Activated naive CD4-positive, alpha-beta T cell treated with anti-CD3 and anti-CD28 coated beads, Interleukin-2, amount 50 U/mL, for 16 hours (primary cell): ENCODE measurements at places on chromosomes 3 and 15.

- DNase-seq: no peak
Observed at GRCh38 chr15:26632500-26632899, 140.4 kb downstream of the GABRB3 start.

DNA sequence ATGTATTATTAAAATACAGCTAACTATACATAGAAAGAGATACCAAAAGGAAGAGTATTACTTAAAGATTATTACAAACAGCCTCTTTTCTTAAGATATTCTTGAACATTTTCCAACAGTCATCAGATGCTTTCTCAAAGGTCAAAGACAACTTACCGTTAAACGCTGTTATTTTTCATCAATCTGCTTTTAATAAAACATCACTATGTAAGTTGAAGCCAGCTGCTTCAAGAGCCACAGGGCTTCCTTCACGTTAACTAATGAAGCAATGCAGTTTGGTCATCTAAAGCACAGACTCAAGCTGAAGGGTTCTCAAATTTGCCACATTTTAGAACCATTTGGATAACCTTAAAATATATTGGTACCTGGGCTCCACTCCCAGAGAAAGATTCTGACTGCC lies 578.8 kb downstream of the ROBO2 start:
- no peak for DNase-seq

- DNase-seq: no peak
Observed at GRCh38 chr15:25339431-25339830, 99.4 kb downstream of the UBE3A start.

DNA sequence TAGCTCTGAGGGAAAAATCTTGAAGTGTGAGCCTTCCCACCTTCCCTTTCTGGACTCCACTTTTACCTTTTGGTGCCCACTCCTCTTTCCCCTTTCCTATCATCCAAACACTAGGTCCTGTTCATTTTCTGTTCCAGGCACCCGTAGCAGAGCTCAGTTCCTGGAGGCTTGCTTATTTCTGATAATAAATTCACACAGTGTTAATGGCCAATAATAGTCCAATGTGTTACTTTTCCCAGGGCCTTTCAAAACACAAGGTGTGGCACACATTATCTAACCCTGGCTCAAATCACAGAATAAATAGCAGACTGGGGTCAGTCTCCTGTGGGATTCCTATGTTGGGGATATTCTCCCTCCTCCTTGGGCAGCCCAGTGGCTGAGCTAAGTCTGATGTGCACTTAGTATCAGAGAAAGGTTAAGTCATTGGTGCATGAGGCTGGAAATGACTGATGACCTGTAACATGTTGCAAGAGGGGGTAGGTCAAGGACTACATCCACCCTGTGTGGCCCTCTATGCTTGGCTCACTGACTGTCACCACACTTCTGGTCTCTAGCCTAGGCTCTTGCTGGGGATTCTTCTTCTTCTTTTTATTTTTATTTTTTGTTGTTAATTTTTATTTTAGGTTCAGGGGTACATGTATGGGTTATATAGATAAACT lies 43.7 kb upstream of the ROPN1 start:
- no peak for DNase-seq

- no peak for DNase-seq
Observed at GRCh38 chr3:61736506-61736905, 175.1 kb downstream of the PTPRG start.

- DNase-seq: peak; percentile 30
Observed at GRCh38 chr3:172622916-172623700, 87.8 kb downstream of the NCEH1 start.

DNA sequence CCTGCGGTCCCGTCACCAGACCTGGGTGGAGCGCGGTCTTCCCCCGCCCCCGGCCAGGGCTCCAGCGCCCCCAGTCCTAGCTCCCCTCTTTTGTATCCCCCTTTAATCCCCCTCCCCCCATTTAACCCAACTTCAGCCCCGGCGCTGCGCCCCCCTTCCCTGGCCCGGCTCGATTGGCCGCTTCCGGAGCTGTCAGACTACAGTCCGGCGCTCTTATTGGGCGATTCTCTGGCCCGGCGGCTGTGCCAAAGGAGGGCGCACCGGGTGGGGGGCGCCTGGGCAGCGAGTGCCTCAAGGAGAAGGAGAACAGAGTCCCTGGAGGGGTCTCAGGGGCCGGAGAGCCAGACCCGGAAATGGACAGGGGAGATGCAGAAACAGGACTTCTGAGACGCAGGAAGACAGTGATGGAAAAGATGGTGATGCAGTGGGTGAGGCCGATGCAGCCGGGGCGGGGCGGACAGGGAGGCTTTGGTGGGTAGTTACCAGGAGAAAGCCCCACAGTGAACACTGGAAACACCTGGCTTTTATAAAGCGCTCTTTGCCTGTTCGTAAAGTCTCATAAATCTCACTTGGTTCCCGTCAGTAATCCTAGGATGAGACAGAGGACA lies 1.2 kb upstream of the ADCY5 start:
- no peak for DNase-seq

- no peak for DNase-seq
Observed at GRCh38 chr3:157094751-157095480, 65.0 kb downstream of the CCNL1 start.

DNA sequence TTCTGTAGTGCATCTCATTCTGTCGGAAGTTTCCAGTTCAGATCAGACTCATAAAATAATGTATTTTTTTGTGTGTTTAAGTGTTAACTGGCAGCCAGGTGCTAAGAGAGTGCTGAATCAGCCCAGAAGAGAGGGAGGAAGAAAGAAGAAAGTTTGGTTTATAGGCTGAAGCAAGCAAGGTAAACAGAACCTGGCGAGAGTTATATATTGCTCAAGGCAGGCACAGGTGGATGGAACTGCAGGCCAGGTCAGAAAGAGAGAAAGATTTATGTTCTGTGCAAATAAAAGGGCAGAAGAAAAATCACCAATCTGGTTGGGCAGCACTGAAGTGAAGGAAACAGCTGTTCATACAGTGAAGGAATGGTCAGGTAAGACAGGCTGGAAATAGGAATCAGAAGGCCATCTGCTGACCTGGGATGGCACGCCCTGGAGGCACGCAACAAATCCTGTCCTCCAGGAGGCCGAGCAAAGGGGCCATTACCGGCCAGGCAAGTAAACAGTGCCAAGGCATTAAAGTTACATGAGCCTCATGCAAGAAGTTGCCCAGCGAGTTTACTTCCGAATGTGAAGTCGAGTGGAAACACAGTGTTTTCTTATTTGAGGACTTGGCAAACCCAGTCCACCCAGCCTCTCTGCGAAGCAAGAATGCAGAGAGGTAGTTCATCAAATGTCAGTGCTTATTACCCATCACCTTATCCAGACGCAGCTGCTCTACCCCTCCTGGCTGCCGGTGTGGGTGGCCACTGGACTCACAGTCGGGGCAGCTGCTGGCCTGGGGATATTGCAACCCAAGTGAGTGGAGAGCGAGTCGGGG lies 309.8 kb downstream of the VPS13C start:
- DNase-seq: no peak

- no peak for DNase-seq
Observed at GRCh38 chr15:59353994-59354416, 18.7 kb downstream of the MYO1E start.

GRCh38 chr15:35691891-35692867 lies 146.2 kb upstream of the DPH6 start:
- no peak for DNase-seq

GRCh38 chr3:37793889-37794591 lies 67.6 kb upstream of the CTDSPL start:
- DNase-seq: no peak

DNA sequence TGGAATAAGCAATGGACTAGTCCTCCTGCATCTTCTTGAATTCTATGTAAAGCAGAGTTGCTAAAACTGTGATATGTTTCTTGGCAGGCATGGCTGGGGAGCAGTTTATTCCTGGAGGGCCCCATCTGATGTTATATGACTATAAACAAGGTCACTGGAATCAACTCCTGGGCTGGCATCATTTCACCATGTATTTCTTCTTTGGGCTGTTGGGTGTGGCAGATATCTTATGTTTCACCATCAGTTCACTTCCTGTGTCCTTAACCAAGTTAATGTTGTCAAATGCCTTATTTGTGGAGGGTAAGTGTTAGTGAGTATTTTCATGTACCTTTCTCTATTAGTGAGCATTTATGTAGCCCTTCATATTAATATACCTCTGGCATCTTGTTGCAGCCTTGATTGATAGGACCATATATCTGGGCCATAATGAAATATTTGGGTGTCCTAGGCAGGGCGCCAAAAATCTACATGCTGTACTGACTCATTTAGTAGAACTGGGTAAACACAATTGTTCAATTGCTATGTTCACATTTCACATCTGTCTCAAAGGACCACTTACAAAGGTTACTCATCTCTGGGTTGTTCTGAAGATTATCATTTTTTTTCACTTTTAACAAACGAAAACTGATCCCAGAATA lies 52.6 kb upstream of the ADGRG7 start:
- DNase-seq: no peak

GRCh38 chr15:37106490-37107001 lies 6.2 kb upstream of the MEIS2 start:
- DNase-seq: no peak

- DNase-seq: no peak
Observed at GRCh38 chr3:13706451-13706850, 157.5 kb downstream of the FBLN2 start.

- no peak for DNase-seq
Observed at GRCh38 chr3:126664591-126665214, 9.8 kb upstream of the TXNRD3 start.

GRCh38 chr3:188926111-188926510 lies 245.7 kb upstream of the TPRG1 start:
- DNase-seq: no peak

GRCh38 chr3:197926418-197926817 lies 23.6 kb upstream of the RPL35A start:
- DNase-seq: no peak

DNA sequence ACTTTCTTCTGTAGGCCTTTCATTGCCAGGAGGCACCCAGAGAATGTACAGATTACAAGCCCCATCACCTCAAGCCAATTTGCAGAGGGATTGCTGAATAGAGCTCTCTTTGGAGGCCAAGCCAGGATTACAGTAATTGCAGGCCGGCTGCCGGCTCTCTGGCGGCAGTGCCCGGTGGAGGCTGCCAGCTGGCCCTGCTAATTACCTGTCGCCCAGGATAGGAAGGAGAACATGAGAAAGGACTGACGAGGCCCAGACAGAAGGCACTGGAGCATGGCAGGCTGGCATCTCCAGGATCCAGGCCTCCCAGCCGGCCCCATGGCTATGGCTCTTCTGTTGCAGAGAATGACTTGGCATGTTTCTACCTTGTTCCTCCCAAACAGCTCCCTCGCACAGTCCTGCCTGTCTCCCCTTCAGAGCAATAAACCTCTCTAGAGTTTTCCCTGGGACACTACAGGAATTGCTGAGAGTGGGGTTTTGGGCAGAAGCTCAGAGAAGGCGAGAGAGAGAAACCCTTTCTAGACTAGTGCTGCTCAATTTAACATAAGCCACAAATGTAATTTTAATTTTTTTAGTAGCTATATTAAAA lies 273.6 kb upstream of the PROK2 start:
- no peak for DNase-seq

- no peak for DNase-seq
Observed at GRCh38 chr3:182962166-182962565, 18.2 kb downstream of the DCUN1D1 start.

GRCh38 chr3:64921281-64922065 lies 233.7 kb upstream of the ADAMTS9 start:
- DNase-seq: no peak

- no peak for DNase-seq
Observed at GRCh38 chr3:61927332-61927731, 366.0 kb downstream of the PTPRG start.

- no peak for DNase-seq
Observed at GRCh38 chr15:69807721-69808120, 290.0 kb downstream of the TLE3 start.

GRCh38 chr3:112476346-112476745 lies 22.9 kb downstream of the BTLA start:
- DNase-seq: no peak

DNA sequence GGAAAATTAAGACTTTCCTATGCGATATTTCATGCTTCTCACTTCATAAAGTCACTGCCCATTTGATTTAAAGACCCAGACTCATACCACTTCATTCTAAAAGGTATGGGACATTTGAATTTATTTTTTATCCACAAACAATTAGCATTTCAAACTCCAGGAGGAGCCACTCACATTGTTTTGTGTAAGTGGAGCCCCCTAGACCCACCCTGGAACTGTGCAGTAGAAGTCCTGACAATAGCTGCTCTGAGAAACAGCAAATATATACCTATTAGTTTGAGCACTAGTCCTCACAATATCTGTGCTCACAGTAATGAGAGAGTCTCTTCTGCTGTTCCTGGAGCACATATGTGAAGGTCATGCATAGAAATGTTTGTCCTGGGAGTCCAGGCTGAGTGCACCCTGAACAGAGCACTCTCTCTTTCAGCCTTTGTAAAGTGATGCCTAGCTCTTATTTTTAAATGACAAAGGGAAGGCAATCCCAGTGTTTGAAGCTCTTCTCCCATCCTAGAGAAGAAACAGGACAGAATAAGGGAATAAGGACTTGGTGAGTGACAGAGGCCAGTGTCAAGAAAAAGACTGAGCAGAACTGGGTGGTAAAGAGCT lies 127.5 kb upstream of the STRIT1 start:
- no peak for DNase-seq

DNA sequence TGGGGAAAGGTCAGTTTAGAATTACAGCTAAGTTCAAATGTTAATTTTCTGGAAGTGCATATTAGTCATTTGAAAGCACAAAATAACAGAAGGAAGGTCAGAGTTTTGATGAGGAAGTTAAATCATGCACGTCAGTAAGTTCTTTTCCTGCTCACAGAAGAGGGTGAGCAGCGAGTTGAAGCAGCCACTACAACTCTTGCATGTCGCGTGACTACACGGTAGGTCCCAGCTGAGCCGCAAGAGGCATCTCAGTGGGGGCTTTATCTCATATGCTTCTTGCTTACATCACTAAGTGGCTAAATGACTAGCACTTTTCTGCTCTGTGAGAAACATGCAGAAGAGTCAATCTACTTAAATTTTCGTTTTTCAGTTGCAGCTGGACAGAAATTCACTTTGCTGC lies 21.3 kb upstream of the SEC62 start:
- peak; percentile 56 for DNase-seq

DNA sequence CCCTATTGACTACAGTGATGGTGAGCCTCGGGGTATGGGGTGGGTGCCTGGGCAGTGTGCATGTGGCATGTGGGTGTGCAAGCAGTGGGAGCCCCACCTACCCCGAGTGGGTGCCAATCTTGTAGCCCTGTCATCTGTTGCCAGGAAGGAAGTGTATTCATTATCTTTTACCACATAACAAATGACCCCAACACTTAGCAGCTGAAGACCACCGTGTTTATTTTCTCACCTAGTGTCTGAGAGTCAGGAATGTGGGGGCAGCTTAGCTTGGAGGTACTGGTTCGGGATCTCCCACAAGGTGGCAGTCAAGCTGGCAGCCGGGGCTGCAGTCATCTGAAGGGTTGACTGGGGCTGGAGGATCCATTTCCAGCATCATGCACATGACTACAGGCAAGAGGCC lies 21.7 kb downstream of the XYLB start:
- DNase-seq: no peak

- no peak for DNase-seq
Observed at GRCh38 chr3:194375473-194376240, 6.1 kb upstream of the LRRC15 start.

- DNase-seq: no peak
Observed at GRCh38 chr15:69718916-69719315, 266.3 kb downstream of the RPLP1 start.
